ENCODE measurements at places on chromosomes 7 and 10.
A peak's percentile ranks its signal among the peaks of the same experiment; 100 is the strongest.

DNA sequence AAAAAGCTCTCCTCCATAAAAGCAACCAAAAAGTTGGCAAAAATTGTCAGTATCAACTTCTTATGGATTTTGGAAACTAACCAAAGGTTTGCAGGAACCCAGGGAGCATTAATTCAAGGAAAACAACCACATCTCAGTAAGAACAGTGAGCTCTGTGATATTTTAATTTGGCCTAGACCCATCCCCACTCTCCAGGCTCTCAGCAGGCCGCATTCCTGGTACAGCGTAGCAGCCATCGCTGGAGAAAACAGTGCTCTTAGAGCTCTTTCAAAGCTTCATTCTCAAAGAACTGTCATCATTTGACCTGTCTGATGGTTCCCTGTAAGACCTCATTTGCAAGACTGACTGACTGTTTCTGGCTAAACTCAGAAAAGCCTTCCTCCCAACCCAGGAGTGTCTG, 81.9 kb downstream of the NUDCD3 start:
- DNase-seq, result no peak

DNA sequence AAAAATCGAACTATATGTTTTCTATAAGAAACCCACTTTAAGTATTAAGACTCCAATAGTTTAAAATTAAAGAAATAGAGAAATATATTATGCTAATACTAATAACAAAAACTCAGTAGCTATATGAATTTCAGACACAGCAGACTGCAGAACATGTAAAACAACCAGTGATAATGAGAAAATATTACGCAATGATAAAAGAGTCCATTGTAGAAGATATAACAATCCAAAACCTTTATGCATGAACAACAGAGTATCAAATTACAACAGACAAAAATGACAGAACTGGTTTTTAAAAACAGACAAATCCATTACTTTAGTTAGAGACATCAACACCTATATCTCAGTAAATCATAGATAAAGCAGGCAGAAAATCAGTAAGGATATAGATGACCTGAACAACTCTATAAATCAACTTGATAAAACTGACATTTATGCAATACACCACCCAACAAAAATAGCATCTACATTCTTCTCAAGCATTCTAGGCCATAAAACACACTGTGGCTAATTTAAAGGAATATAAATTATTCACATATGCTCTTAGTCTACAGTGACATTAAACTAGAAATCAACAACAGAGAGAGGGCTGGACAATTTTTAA, 669.5 kb upstream of the GHITM start:
- no peak for DNase-seq

GRCh38 chr7:66307591-66308215, 102.6 kb downstream of the TPST1 start:
- no peak for DNase-seq

- no peak for DNase-seq
Observed at GRCh38 chr10:80477813-80478212, 23.7 kb downstream of the TSPAN14 start.

- DNase-seq, result no peak
Observed at GRCh38 chr10:115441907-115442545, 348.9 kb downstream of the ATRNL1 start.

- DNase-seq, result peak; percentile 12
Observed at GRCh38 chr7:7654964-7655715, 14.6 kb downstream of the UMAD1 start.

- DNase-seq, result no peak
Observed at GRCh38 chr7:52764492-52765169, 270.8 kb upstream of the POM121L12 start.

GRCh38 chr7:7190142-7190541, 7.8 kb downstream of the C1GALT1 start:
- DNase-seq, result no peak

- no peak for DNase-seq
Observed at GRCh38 chr10:61975391-61975932, 74.0 kb downstream of the ARID5B start.

DNA sequence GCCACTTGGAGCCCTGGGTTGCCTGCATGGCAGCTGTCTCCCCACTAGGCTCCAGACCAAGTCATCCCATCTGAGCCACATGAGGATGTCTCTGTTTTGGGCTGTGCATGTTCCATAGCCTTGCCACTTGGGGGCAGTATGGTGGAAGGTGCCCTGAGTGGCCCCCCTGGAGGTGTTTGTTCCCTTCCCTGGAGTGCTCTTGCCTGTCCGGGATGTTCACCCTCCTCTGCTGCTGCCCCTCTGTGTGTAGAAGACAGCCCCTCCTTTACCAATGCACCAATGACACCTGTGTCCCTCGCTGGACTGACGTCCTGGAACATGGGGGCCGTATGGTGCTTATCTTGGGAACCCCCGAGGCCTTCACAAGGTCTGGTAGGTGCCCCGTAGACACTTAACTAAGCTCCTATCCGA, 100.2 kb downstream of the ACTR3B start:
- DNase-seq, result no peak

- DNase-seq, result no peak
Observed at GRCh38 chr7:135380351-135380750, 129.6 kb downstream of the CNOT4 start.

DNA sequence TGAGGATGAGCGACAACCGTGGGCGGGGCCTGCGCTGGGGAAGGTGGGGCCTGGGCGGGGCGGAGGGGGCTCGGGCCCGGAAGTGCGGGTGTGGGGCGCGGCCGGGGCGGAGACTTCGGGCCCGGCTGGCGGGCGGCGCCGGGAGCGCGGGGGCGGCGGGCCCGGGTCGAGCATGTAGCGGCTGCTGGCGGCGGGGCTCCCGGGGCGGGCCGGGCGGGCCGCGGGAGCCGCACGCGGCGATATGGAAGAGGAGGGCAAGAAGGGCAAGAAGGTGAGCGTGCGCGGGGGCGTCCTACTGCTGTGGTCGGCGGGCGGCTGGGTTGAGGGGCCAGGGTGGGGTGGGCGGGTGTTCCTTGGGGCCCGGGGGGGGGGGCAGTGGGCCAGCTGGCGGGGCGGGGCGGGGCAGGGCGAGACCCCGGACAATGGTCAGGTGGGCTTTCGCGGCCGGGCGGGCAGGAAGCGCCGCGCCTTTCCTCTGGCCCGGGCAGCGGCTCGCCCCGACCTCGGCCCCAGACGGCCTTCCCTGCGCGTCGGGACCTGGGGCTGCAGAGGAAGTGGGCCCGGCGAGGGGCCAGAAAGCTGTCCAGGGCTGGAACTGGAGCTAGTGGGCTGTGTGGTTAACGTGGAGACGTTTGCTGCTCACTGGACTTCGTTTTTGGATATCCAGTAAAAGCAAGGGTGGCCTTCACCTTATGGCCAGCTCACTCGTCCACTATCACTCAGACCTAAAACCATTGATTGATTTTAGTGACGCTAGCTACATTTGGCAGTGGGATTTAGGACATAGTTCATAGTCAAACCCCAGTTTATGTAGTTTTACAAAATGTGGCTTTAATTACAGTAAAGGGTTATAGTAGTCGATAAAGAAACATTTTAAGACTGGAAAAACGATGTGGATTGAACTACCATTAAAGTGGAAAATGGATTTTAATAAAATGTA, at the start of gene CCM2:
CCM2 (plus strand) TSS at position 109 of the 940 bp plus-strand sequence; CDS start at position 242, 133 bp downstream.
- DNase-seq, result peak; percentile 54

DNA sequence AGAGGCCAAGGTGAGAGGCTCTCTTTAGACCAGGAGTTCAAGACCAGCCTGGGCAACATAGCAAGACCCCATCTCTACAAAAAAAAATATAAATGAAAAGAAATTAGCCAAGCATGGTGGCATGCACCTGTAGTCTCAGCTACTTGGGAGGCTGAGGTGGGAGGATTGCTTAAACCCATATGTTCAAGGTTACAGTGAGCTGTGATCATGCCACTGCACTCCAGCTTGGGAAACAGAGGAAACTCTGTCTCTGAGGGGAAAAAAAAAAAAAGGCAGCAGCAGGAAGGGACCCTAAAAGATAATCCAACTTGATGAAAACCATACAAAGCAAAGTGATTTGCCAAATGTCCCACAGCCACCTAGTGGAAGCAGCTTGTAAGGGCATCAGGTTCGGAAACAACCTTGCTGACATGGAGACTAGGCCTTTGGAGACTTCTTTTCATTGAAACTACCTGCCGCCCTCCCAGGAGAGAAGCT, 15.6 kb upstream of the PBLD start:
- DNase-seq, result no peak

DNA sequence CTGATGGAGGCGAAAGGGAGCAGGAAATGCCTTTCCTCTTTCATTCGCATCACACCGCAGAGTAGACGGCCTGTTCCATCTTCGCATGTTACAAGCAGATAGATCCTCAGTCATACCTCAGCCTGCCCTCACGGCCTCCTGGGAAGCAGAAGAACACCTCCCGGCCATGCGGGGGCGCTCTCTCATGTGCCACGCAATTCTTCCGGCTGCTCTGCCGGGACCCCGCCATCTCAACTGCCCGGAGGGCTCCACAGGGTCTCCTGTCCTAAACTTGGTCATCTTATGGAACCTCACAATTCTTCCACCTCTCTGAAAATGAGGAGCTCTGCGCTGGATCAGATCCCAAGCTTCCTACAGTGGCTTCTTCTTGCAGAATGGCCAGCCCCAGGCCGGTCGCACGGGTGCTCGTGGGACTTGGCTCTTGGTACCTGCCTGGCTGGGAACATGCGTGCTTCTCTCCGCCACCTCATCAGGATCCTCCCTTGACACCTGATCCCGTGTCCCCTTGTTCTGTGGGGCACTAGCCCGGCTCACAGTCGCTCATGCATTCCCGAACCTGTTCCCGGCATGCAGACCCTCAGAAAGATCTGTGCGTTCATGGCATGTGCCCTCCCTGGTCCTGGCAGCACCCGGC, 262.8 kb upstream of the SHH start:
- no peak for DNase-seq

GRCh38 chr10:115773832-115774231, 499.2 kb downstream of the GFRA1 start:
- no peak for DNase-seq

DNA sequence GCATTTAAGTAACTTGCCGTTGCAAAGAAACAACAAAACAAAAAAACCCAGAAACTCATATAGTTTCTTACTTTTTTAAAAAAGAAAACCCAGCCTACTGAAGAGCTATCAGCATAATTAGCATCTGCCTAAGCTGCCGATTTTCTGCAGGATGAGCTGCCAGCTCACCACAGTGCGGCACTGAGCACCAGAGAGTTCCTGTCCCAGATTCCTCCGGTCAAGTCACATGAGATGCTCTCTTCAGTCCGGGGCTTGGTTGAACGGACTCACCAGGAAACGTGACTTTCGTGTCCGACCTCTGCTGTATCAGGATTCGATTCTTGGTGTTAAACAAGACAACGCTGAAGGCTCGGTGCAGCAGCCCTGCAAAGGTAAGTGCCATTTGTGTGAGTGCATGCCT, 3.2 kb downstream of the IDI2 start:
- DNase-seq, result no peak

DNA sequence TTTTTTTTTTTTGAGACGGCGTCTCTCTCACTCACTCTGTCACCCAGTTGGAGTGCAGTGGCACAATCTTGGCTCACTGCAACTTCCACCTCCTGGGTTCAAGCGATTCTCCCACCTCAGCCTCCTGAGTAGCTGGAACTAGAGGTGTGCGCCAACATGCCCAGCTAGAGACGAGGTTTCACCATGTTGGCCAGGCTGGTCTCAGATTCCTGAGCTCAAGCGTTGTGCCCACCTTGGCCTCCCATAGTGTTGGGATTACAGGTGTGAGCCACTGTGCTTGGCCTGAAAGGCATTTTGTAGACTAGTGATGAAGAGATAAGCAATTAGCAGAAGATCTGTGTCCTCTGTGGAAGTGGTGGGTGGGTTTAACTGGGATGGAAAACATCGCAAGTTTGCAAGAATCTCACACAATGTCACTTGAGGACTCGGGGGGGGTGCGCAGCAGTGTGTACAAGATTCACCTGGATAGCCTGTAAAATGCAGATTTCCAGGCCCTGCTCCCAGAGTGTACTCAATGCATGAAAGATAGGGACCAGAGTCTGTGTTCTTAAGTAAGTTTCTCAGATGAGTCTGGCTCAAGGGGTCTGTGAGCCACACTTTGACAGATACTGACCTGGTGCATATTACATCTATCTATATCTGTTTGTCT, 10.9 kb downstream of the CYP17A1 start:
- DNase-seq, result no peak

DNA sequence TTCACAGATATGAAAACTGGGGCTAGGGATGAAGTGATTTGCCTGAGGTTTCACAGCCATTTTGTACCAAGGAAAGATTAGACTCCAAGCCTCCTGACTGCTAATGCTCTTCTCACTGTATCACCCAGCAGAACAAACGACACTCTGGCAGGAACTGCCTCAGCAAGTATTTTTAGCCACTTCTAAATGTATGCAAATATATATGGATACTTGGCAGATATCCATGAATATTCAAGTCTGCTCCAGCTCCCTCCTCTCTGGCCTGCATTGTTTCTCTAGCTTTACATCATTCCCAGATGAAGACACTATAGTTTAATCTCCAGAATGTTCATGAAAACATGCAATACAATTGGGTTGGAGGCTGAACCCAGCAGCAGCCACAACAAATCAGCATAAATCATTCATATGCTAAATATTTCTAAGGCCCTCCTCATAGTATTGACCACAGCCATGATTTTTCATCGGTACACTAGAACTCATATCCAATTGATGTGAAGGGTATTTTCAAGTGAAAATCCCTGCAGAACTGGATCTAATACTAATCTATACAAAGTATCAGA, 65.5 kb downstream of the HPSE2 start:
- no peak for DNase-seq

GRCh38 chr7:103577059-103577458, 131.1 kb upstream of the SLC26A5 start:
- no peak for DNase-seq

DNA sequence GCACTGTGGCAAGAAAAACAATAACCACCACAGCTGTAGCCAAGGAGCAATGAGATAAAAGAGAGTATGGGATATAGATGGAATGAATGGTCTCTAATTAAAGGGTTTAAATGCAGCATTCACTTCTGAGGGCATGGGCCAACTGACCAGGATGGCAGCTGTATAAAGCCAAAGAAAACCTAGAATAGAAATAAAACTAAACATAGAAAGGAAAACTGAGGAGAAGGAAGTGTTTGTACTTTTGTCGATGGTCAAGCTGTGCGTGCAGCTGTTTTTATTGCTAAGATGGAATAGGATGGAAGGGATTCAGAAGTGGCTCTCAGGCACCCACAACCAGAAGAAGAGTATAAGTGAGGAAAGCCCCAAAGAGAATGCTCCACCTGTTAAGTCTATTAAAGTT, 37.9 kb downstream of the ZC3HC1 start:
- DNase-seq, result no peak

DNA sequence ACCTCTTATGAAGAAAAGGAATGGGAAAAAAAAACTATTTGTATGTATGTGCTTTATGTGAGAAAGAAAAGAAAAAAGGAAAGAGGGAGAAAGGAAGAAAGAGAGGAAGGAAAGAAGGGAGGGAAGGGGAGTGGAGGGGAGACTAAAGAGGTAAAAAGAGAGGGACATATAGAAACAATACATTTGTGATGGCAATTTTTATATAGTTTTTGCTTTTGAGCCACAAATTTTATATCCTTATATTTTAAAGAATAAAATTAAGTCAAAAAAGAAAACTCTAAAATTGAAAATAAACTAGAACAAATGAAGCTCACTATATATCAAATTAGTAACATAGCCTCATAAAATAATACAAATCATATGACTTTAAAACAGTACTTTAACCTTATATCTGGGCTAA, 11.0 kb downstream of the C7orf25 start:
- no peak for DNase-seq
